ENCODE measurements at places on chromosomes 2 and 18.

DNA sequence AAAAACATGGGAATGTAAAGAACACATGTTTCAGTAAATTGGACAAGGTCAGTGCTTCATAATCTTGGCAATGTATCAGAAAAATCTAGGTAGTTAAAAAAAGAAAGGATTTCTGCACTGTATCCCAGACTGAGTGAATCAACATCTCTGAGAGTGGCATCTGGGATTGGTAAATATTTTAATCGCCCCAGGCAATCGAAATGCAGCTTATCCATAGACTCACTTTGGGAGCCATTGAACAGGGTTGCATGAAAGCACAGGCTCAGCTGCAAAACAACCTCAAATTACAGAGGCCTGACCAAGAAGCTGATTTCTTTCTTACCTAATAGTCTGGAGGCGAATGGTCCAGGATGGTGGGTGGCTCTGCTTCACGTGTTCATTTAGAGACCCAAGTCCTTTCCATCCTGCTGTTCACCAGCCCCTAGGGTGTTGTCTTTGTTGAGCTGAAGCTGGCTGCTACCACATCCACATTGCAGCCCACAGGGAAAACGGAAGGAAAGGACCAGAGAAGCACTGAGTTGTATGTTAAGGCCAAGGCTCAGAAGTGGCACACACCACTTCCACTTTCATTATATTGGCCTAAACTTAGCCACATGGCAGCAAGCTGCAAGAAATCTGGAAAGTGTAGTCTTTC, 59.0 kb downstream of the MOGAT1 start:
- no peak for DNase-seq

GRCh38 chr2:181658444-181658843, 1.5 kb upstream of the CERKL start:
- peak; percentile 32 for DNase-seq

- DNase-seq, result peak; percentile 22
Observed at GRCh38 chr18:63016270-63016669, 300.9 kb downstream of the PHLPP1 start.

DNA sequence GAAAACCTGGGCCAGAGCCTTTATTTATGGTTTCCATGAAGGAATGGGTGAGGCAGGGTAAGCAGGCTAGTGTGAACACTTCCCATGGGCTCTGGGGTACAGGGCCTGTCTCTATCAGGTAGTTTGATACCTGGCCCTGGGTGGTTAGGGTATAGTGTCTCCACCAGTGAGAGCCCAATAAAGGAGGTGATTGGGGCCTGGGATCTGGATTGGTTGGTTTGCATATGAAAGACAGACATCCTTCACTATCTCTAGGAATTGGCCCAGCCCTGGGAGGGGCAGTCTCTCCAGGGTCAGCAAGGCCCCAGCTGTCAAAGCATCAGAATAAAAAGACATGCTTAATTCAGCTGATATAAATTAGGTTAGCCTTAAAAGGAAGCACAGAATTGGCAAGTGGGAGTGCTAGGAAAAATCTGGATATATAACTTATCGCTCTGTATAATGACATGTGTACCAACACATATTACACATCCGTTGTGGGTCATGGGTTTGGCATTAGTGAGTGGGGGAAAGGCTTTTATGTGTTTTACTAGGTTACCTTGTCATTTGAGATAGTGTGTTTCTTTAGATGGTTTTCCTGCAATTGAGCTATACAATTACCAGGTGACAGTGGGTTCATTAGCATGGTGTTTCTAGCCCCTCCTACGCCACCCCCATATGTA, 18.5 kb upstream of the TMEM178A start:
- DNase-seq, result no peak

DNA sequence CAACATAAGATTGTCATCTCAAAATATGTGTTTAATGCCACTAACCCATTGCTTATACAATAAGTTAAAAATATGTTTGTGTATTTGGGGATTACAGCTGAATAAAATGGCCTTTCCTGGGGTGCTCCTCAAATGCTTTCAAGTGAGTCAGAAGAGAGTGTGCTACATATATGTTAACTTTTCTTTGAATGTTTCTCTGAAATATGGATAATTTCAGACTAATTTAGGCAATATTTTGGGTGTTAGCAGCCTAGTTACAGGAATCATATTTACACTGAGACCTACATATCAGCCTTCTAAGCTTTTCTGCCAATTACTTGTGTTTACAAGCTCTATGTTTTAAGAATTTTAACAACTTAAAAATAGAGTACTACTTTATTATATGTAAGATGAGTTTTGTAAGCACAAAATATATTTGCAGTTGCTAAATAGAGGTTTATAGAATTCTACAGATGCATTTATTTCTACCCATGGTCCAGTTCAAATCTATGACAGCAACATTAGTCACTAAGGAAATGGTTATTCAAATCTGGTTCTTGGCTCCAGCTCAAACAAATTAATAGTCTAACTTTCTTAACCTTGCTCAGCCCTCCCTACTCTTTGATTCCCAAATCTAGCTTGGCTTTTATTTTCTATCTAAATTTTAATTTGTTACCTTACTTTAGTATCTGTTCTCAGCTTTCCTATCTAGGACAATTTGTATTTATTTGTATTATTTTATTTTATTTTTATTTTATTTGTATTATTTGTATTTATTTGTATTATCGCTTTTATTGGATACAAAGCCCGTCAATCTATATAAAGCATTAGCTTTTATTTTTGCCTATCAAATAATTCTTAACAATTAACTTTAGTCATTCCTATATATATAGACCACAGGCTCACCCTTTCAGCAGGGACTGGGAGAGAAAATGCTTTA, 48.9 kb downstream of the FSIP2 start:
- no peak for DNase-seq

- no peak for DNase-seq
Observed at GRCh38 chr2:160703648-160704585, 210.3 kb upstream of the RBMS1 start.

DNA sequence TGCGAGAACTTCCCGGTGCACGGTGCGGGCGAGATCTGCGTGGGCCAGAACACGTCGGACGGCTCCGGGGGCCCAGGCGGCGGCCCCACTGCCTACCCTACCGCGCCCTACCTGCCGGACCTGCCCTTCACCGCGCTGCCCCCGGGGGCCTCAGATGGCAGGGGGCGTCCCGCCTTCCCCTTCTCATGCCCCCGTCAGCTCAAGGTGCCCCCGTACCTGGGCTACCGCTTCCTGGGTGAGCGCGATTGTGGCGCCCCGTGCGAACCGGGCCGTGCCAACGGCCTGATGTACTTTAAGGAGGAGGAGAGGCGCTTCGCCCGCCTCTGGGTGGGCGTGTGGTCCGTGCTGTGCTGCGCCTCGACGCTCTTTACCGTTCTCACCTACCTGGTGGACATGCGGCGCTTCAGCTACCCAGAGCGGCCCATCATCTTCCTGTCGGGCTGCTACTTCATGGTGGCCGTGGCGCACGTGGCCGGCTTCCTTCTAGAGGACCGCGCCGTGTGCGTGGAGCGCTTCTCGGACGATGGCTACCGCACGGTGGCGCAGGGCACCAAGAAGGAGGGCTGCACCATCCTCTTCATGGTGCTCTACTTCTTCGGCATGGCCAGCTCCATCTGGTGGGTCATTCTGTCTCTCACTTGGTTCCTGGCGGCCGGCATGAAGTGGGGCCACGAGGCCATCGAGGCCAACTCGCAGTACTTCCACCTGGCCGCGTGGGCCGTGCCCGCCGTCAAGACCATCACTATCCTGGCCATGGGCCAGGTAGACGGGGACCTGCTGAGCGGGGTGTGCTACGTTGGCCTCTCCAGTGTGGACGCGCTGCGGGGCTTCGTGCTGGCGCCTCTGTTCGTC, 1.7 kb downstream of the FZD7 start:
- no peak for DNase-seq

DNA sequence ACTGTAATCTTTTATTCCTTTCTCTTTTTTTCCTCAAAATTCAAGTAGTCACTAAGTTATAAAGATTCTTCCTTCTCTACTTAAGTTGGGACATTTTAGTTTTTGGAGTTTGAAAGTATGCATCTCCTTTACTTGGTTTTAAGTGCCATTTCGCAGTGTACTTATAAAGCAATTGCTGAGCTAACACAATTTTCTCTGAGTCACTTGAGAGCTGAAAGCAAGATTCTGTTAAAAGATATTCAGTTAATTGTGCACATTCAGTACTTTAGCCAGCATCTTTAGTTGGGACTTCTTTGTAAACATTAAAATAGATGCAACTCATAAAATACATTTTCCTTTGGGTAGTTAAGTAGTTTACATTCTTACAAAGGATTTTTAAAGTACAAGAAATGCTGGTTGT, 136.0 kb downstream of the GFPT1 start:
- DNase-seq, result no peak

DNA sequence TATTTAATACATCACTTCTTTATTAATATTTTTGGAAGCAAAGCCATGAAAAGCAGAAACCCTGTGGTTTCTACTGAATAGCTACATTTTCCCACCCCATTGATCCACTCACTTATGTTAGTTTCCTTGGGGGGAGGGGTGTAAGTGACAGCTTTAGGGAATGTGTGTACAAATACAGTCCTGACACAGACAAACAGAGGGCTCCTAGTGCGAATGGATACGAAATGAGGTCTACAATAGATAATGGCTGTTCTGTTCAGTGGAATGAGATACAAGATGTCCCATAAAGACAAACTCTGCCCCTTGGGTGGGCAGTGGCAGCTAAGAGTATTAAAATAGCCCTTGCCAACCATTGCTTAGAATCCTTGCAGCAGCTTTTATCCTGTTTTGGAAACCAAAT, 312.9 kb downstream of the NCKAP5 start:
- DNase-seq, result no peak

- DNase-seq, result no peak
Observed at GRCh38 chr18:35032113-35032512, 9.1 kb upstream of the MAPRE2 start.

DNA sequence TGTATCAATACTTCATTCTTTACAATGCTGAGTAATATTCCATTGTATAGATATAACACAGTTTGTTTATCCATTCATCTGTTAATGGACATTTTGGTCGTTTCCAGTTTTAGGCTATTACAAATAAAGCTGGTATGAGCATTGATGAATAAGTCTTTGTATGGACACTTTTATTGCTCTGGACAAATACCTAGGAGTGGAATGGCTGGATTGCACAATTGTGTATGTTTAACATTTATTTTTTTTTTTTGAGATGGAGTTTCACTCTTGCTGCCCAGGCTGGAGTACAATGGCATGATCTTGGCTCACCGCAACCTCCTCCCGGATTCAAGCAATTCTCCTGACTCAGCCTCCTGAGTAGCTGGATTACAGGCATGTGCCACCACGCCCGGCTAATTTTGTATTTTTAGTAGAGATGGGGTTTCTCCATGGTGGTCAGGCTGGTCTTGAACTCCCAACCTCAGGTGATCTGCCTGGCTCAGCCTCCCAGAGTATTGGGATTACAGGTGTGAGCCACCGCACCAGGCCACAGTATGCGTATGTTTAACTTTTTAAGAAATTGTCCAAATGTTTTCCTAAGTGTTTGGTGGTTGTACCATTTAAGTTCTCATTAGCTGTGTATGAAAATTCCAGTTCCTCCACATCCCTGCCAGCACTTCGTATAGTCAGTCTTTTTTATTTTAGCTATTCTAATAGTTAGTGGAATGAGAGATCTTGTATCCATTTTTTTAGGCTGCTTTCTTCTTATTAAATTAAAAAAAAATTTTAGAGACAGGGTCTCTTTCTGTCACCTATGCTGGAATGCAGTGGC, 194.9 kb upstream of the HAAO start:
- no peak for DNase-seq

- DNase-seq, result peak; percentile 30
Observed at GRCh38 chr2:119730671-119731177, 29.0 kb upstream of the PTPN4 start.

GRCh38 chr2:99860720-99861375, 281.5 kb downstream of the AFF3 start:
- DNase-seq, result no peak

GRCh38 chr2:18399601-18400000, 160.9 kb downstream of the RDH14 start:
- DNase-seq, result no peak

Measured in SJCRH30 (cell line).